Nephron progenitor cell (in vitro differentiated cells): ENCODE measurements at places on chromosomes 12 and 14.

DNA sequence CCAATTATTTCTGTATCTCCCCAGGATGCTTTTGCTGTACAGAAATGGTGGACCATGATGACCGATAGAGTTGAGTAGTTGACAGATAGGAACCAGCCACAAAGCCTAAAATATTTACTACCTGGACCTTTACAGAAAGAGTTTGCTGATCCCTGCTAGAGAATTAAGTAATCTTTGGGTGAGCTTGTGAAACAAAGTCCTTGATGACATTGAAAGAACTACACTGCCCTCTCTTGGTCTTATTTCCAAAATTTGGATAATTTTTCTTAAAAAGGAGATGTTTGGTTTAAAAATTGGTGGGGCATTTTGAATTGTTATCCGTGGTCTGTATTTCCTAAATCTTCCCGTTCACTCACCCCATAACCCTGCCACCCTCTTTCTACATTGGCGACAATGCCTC, 13.7 kb upstream of the TCTN1 start:
- no peak for DNase-seq
- H3K4me3 ChIP-seq: no peak overlapping the region
- H3K27me3 ChIP-seq: peaks cover 22% of the 10 kb centered on the region

DNA sequence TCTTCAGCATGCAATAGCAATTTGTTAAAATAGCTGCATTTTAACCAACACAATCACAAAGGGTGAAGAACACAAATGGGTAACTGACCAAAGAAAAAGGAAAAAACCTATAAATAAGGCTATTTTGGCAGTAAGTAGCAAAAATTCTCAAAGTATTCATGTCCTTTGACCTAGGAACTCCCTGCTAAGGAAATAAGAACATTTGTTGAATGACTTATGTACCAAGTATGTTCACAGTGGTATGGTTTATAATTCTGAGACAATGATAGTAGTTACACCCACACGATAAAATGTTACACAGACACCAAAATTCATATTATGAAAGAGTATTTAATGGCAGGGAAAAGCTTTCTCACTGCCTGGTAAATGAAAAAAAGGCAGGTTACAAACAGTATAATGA, 16.9 kb downstream of the CCDC88C start:
- peak overlapping the region; percentile 17 for H3K27ac ChIP-seq
- no peaks in the 10 kb centered on the region for H3K27me3 ChIP-seq
- H3K4me1 ChIP-seq: peaks cover 83% of the 10 kb centered on the region
- peaks cover 19% of the 10 kb centered on the region for H3K36me3 ChIP-seq
- DNase-seq: no peak

- H3K4me1 ChIP-seq: peaks cover 10% of the 10 kb centered on the region
- no peak overlapping the region for H3K4me3 ChIP-seq
- no peaks in the 10 kb centered on the region for H3K36me3 ChIP-seq
- no peak for DNase-seq
- peak overlapping the region; percentile 0 for H3K27ac ChIP-seq
Measured at GRCh38 chr14:32593290-32593942, 264.3 kb downstream of the AKAP6 start.

GRCh38 chr12:60070552-60070951, 474.7 kb downstream of the SLC16A7 start:
- H3K27me3 ChIP-seq: no peaks in the 10 kb centered on the region
- H3K4me1 ChIP-seq: no peaks in the 10 kb centered on the region
- DNase-seq: no peak
- H3K36me3 ChIP-seq: no peaks in the 10 kb centered on the region

- no peak overlapping the region for H3K4me3 ChIP-seq
- H3K4me1 ChIP-seq: peaks cover 1% of the 10 kb centered on the region
- DNase-seq: no peak
Measured at GRCh38 chr12:9333161-9333560, 125.0 kb upstream of the PZP start.

DNA sequence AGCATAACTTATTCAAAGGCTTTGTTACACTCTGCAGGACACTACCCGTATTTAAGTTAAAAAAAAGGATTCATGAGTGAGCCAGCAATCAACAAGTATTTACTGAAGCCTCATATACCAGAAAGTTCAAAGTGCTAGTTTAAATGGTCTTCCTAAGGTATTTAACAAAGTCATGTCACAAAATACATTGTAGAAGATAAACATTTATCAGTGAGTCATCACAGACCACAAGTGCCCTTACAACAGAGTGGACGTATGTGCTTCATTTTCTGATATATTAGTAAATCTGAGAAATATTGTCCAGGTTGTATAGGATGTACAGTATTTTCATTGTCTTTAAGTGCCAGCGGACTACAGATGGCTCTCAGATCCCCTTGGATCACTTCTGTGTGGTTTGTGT, 24.2 kb downstream of the FLRT2 start:
- H3K36me3 ChIP-seq: peaks cover 56% of the 10 kb centered on the region
- no peak overlapping the region for H3K27ac ChIP-seq
- DNase-seq: no peak

GRCh38 chr12:89836026-89836425, 127.4 kb upstream of the ATP2B1 start:
- no peak overlapping the region for H3K4me3 ChIP-seq
- H3K27ac ChIP-seq: peak overlapping the region; percentile 13
- H3K27me3 ChIP-seq: peaks cover 3% of the 10 kb centered on the region
- H3K36me3 ChIP-seq: no peaks in the 10 kb centered on the region
- DNase-seq: no peak

GRCh38 chr14:89736881-89737280, 217.6 kb downstream of the EFCAB11 start:
- no peak for DNase-seq
- H3K27ac ChIP-seq: no peak overlapping the region
- H3K4me3 ChIP-seq: no peak overlapping the region
- peaks cover 6% of the 10 kb centered on the region for H3K4me1 ChIP-seq

- peaks cover 64% of the 10 kb centered on the region for H3K27me3 ChIP-seq
- peaks cover 21% of the 10 kb centered on the region for H3K4me1 ChIP-seq
- H3K36me3 ChIP-seq: no peaks in the 10 kb centered on the region
- H3K27ac ChIP-seq: no peak overlapping the region
Measured at GRCh38 chr14:100165376-100165775, 5.9 kb upstream of the DEGS2 start.

DNA sequence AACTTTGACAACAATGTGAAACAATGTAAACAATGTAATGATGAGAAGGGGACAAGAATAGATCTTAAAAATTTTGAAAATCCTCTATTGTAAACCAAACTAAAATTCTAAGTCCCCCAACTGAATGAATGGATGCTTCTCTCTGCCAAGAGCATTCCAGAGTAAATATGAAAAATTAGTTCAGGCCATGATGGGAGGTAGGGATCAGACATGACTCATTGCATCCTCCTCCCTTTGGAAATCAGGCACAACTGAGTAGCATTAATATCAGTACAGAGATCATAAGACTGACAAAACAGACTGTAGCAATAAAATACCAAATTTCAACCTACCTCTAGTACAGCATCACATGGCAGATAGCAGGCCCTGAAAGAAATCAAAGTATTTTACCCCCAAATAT, 559.9 kb downstream of the C12orf50 start:
- H3K4me3 ChIP-seq: no peak overlapping the region
- no peaks in the 10 kb centered on the region for H3K4me1 ChIP-seq
- no peaks in the 10 kb centered on the region for H3K27me3 ChIP-seq
- no peaks in the 10 kb centered on the region for H3K36me3 ChIP-seq
- no peak for DNase-seq

DNA sequence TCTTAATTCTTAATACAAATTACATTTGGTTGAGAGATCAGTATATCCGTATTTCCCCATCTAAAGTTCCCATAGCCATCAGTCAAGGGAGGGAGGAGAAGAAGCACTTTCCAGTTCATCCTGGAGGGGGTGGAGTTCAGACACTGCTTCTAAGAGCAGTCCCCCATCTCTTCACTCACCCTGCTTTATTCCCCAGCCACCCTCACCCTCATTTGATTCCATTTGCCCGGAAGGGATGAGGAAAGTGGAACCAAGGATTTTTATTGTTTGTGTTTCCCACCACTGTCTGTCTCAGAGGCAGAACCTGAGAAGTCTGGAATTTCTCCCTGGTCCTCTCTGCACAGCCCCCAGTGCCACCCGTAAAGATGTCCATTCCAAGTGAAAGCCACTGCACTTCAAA, 134.2 kb upstream of the HIF1A start:
- H3K4me1 ChIP-seq: peaks cover 62% of the 10 kb centered on the region
- H3K4me3 ChIP-seq: no peak overlapping the region
- H3K36me3 ChIP-seq: no peaks in the 10 kb centered on the region
- no peak for DNase-seq
- H3K27ac ChIP-seq: peak overlapping the region; percentile 99

GRCh38 chr12:54140588-54141388, 48.0 kb downstream of the SMUG1 start:
- H3K4me3 ChIP-seq: peak overlapping the region; percentile 43
- H3K27me3 ChIP-seq: peaks cover 37% of the 10 kb centered on the region
- no peak for DNase-seq
- no peak overlapping the region for H3K27ac ChIP-seq
- peaks cover 91% of the 10 kb centered on the region for H3K4me1 ChIP-seq

- H3K27ac ChIP-seq: no peak overlapping the region
- no peak overlapping the region for H3K4me3 ChIP-seq
- H3K27me3 ChIP-seq: peaks cover 10% of the 10 kb centered on the region
- peaks cover 14% of the 10 kb centered on the region for H3K4me1 ChIP-seq
- no peaks in the 10 kb centered on the region for H3K36me3 ChIP-seq
- no peak for DNase-seq
Measured at GRCh38 chr12:106632797-106633450, 50.1 kb downstream of the RFX4 start.

GRCh38 chr12:13192719-13193118, 3.8 kb upstream of the EMP1 start:
- peaks cover 5% of the 10 kb centered on the region for H3K27me3 ChIP-seq
- H3K27ac ChIP-seq: no peak overlapping the region
- no peak overlapping the region for H3K4me3 ChIP-seq
- peaks cover 71% of the 10 kb centered on the region for H3K4me1 ChIP-seq
- no peak for DNase-seq

- H3K4me3 ChIP-seq: no peak overlapping the region
- no peak for DNase-seq
- H3K27me3 ChIP-seq: peaks cover 51% of the 10 kb centered on the region
- no peaks in the 10 kb centered on the region for H3K36me3 ChIP-seq
Measured at GRCh38 chr14:88256997-88257950, 65.8 kb downstream of the KCNK10 start.

- H3K27ac ChIP-seq: no peak overlapping the region
- peaks cover 69% of the 10 kb centered on the region for H3K36me3 ChIP-seq
- no peak overlapping the region for H3K4me3 ChIP-seq
- DNase-seq: no peak
- H3K4me1 ChIP-seq: peaks cover 6% of the 10 kb centered on the region
Measured at GRCh38 chr14:71089971-71090370, 182.7 kb downstream of the PCNX1 start.

GRCh38 chr14:64654901-64655300, 49.3 kb upstream of the PLEKHG3 start:
- peaks cover 13% of the 10 kb centered on the region for H3K27me3 ChIP-seq
- peaks cover 3% of the 10 kb centered on the region for H3K4me1 ChIP-seq
- no peak for DNase-seq
- no peak overlapping the region for H3K27ac ChIP-seq
- peaks cover 4% of the 10 kb centered on the region for H3K36me3 ChIP-seq

DNA sequence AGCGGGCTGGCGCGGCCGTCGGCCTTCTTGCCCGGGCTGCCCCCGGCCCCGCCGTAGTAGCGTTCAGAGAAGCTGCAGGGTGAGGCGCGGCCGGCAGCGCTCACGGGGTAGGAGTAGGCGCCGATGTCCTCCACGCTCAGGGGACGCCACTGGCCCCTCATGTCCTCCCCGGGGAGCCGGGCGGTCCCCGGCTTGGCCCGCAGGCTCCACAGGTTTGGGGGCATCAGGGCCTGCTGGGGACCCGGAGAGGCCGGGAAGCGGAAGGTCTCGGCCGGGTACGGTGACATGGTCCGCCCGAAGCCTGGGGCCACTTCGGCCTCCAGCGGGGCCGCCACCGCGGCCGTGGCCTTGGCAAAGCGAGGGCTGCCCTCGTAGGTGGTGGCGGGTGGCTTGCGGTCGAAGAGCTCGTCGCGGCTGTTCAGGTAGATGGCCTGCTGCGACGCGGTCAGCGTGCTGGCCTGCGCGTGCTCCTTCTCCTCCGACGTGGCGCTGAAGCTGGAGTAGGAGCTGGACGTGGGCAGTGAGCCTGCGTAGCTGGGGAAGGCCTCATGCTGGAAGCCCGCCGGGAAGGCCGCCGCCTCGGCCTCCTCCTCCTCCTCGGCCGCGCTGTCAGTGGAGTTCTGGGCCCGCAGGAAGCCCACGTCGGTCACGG, 48.7 kb downstream of the BEGAIN start:
- H3K27ac ChIP-seq: no peak overlapping the region
- H3K4me3 ChIP-seq: no peak overlapping the region
- no peaks in the 10 kb centered on the region for H3K36me3 ChIP-seq
- H3K27me3 ChIP-seq: peaks cover 3% of the 10 kb centered on the region
- peaks cover 49% of the 10 kb centered on the region for H3K4me1 ChIP-seq

DNA sequence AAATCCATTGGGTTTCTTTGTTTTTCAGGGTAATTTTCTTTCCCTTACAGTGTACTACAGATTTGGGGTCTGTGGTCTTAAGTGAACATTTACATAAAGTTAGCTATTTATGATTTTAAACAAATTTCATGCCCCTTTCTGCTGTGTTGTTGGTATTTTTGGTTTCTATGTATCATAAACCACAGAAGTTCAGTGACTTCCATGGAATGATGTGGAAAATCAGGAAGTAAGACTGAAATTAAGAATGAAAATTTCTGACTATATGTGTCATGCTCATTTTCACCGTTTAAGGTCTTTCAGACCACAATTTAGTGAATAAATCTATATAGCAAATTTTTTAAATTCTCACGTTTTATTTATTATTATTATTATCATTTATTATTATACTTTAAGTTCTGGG, 31.7 kb downstream of the ETV6 start:
- H3K27me3 ChIP-seq: peaks cover 8% of the 10 kb centered on the region
- H3K4me1 ChIP-seq: peaks cover 44% of the 10 kb centered on the region
- H3K36me3 ChIP-seq: peaks cover 23% of the 10 kb centered on the region
- DNase-seq: no peak

- peaks cover 6% of the 10 kb centered on the region for H3K27me3 ChIP-seq
- H3K27ac ChIP-seq: no peak overlapping the region
- DNase-seq: no peak
- no peak overlapping the region for H3K4me3 ChIP-seq
- no peaks in the 10 kb centered on the region for H3K36me3 ChIP-seq
Measured at GRCh38 chr14:40623643-40624042, 983.0 kb upstream of the LRFN5 start.

- H3K27ac ChIP-seq: no peak overlapping the region
- DNase-seq: no peak
- H3K4me3 ChIP-seq: no peak overlapping the region
- H3K4me1 ChIP-seq: peaks cover 30% of the 10 kb centered on the region
- H3K27me3 ChIP-seq: no peaks in the 10 kb centered on the region
Measured at GRCh38 chr12:49403971-49404450, 36.7 kb downstream of the SPATS2 start.

- no peak overlapping the region for H3K4me3 ChIP-seq
- no peaks in the 10 kb centered on the region for H3K4me1 ChIP-seq
- DNase-seq: no peak
- H3K27me3 ChIP-seq: no peaks in the 10 kb centered on the region
Measured at GRCh38 chr14:34964977-34965764, 17.6 kb upstream of the SRP54 start.

DNA sequence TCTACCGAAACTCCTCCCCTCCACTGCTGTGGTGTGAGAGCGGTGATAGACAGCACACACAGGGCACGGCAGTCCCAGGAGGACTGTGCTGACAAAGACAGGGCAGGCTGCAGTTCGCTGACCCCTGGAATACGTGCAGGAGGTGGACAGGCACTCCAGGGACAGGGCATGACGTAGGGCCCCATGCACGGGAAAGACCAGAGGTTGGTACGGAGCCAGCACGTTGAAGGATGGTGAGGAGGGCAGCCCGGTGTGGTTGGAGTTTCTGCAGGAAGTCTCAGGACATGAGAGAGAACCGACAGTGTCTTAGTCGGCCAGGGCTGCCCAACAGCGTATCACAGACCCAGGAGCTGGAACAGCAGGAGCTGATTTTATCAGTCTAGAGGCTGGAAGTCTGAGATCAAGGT, 254.2 kb upstream of the FKBP4 start:
- no peaks in the 10 kb centered on the region for H3K36me3 ChIP-seq
- H3K27ac ChIP-seq: peak overlapping the region; percentile 85
- peak overlapping the region; percentile 55 for H3K4me3 ChIP-seq
- no peaks in the 10 kb centered on the region for H3K4me1 ChIP-seq
- DNase-seq: peak; percentile 35
